Purkinje cell (primary cell): ENCODE measurements at places on chromosomes 11 and 22. TPM values are rescaled to one million over a fixed set of nuclear protein-coding genes. Genes with fewer than 3 reads are reported as not detected.

Gene SYT9
- 0.28 TPM in 1 of 2 replicates, not detected in the other for polyA plus RNA-seq

Gene MED15
- polyA plus RNA-seq: 0.63 and 1.9 TPM in 2 replicates

Gene PYGM
- 0.69 and 1.4 TPM in 2 replicates for polyA plus RNA-seq

Gene C11orf91
- not detected in 2 replicates for polyA plus RNA-seq

Gene BIRC3
- 1.5 TPM in 1 of 2 replicates, not detected in the other for polyA plus RNA-seq

Gene IRAG1
- polyA plus RNA-seq: 1.3 and 2.3 TPM in 2 replicates

Gene TMEM151A
- polyA plus RNA-seq: 6.2 and 8.1 TPM in 2 replicates
